ENCODE measurements at places on chromosomes 7 and 10.

GRCh38 chr7:48112401-48113165 is 23.5 kb downstream of the UPP1 start:
- peak; percentile 70 for DNase-seq

DNA sequence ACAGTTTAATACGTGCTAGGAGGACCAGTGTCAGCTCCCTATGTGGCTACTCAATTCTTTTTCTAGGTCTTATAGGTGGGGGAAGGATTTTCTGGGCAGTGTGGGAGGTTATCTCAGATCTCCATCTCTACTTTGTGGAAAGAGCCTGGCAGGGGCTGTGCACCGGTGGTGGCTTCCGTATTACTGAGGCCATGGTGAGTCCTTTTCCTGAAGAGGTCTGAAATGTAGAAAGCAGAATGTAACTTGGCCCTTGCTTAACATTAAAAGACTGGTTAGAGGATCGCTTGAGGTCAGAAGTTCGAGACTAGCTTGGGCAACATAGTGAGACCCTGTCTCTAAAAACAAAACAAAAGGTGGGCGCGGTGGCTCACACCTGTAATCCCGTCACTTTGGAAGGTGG is 2.7 kb upstream of the TPST1 start:
- no peak for DNase-seq

- no peak for DNase-seq
Measured at GRCh38 chr10:104333032-104333727, 5.1 kb downstream of the ITPRIP start.

GRCh38 chr7:141558544-141559183 is 7.5 kb downstream of the AGK start:
- peak; percentile 55 for DNase-seq

- DNase-seq, result no peak
Measured at GRCh38 chr10:7968510-7969112, 85.9 kb upstream of the GATA3 start.

DNA sequence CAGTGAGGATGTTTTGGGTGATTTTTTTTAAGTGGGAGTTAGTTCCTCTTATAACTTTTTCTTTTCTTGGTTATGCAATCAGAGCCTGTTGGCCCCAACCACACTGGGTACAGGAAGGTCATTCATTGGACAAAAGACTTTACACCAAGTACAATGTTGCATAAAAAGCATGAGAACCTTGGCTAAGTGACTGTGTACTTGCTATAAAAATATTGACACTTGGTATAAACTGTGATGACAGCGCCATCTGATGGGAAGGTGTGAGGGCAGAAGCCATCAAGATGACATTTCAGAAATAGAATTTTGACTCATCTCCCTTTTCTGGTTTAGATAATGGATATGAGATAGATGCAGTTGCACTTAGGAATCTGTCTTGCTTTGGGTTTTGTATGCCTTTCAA is 126.4 kb upstream of the CCDC6 start:
- DNase-seq, result peak; percentile 36

- no peak for DNase-seq
Measured at GRCh38 chr10:20281579-20281978, 465.3 kb downstream of the PLXDC2 start.

Measured in IMR-90 (cell line).